Activated T-cell treated with anti-CD3 and anti-CD28 coated beads, Interleukin-2, amount 50 U/mL, for 72 hours (primary cell): ENCODE measurements at places on chromosomes 6 and 20. TPM values are rescaled to one million over a fixed set of nuclear protein-coding genes. Genes with fewer than 3 reads are reported as not detected.

GRCh38 chr6:15430931-15431405, 185.1 kb downstream of the JARID2 start:
- H3K36me3 ChIP-seq = peaks cover 1% of the 10 kb centered on the region
- DNase-seq = no peak
- peak overlapping the region; percentile 64 for H3K27ac ChIP-seq
- H3K4me3 ChIP-seq = no peak overlapping the region
- H3K27me3 ChIP-seq = no peaks in the 10 kb centered on the region

DNA sequence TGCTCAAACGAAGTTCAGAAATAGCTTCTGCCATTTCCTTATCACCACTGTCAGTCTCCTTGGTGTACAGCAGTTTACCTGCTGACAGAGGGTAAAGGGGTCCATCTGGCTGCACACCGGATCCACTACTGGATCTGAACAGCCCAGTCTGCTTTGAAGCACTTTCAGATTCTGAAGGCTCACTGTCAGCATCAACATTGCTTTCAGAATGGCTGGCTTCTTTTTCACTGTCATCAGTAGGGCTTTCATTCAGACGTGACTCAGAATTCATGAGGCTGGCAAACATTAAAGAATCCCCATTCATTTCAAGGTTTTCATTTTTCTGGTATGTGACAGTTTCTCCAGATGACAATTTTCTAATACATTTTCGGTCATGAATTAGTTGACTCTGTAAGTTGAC, 21.0 kb upstream of the PNISR start:
- peaks cover 34% of the 10 kb centered on the region for H3K36me3 ChIP-seq
- no peaks in the 10 kb centered on the region for H3K4me1 ChIP-seq
- no peaks in the 10 kb centered on the region for H3K27me3 ChIP-seq
- no peak overlapping the region for H3K4me3 ChIP-seq
- H3K27ac ChIP-seq = no peak overlapping the region
- DNase-seq = no peak

- no peaks in the 10 kb centered on the region for H3K27me3 ChIP-seq
- H3K36me3 ChIP-seq = peaks cover 8% of the 10 kb centered on the region
- no peak for DNase-seq
- peak overlapping the region; percentile 39 for H3K4me3 ChIP-seq
- H3K27ac ChIP-seq = peak overlapping the region; percentile 74
Observed at GRCh38 chr6:16765235-16765634, 4.0 kb upstream of the ATXN1 start.

DNA sequence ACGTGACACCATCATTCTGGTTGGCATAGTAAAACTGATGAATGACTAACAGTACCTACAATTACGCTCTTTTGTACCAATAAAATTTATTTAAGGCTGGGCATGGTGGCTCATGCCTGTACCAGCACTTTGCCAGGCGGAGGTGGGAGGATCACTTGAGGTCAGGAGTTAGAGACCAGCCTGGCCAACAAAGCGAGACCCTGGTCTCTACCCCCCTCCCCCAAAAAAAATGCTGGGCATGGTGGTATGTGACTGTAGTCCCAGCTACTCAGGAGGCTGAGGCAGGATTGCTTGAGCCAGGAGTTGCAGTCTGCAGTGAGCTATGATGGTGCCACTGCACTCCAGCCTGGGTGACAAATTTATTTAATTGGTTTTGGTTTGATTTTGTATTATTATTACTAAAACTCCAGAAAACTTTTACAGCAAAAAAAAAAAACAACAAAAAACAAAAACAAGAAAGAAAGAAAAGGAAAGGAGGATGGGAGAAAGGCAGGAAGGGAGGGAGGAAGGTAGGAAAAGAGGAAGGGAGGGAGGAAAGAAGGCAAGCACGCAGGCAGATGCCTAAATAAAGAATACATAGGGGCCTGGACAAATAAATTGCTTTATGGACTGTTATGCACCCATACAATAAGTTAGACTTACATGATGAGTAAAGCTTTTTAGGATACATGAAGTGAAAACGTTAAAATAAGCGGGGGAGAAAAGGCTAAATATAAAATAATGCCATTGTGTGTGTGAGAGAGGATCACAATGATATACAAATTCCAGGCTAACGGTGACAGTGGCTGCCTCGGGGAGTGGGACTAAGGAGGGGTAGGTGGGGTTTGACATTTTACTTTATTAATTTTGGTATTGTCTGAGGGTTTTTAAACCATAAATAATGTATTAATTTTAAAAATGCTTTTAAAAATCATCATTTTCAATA, 682 bp upstream of the ZSCAN9 start:
- H3K4me1 ChIP-seq = peaks cover 15% of the 10 kb centered on the region
- H3K27me3 ChIP-seq = peaks cover 59% of the 10 kb centered on the region

GRCh38 chr6:92139601-92140000, 1279.8 kb downstream of the EPHA7 start:
- H3K4me3 ChIP-seq = no peak overlapping the region
- no peaks in the 10 kb centered on the region for H3K27me3 ChIP-seq
- H3K36me3 ChIP-seq = no peaks in the 10 kb centered on the region
- no peaks in the 10 kb centered on the region for H3K4me1 ChIP-seq
- no peak for DNase-seq
- no peak overlapping the region for H3K27ac ChIP-seq

DNA sequence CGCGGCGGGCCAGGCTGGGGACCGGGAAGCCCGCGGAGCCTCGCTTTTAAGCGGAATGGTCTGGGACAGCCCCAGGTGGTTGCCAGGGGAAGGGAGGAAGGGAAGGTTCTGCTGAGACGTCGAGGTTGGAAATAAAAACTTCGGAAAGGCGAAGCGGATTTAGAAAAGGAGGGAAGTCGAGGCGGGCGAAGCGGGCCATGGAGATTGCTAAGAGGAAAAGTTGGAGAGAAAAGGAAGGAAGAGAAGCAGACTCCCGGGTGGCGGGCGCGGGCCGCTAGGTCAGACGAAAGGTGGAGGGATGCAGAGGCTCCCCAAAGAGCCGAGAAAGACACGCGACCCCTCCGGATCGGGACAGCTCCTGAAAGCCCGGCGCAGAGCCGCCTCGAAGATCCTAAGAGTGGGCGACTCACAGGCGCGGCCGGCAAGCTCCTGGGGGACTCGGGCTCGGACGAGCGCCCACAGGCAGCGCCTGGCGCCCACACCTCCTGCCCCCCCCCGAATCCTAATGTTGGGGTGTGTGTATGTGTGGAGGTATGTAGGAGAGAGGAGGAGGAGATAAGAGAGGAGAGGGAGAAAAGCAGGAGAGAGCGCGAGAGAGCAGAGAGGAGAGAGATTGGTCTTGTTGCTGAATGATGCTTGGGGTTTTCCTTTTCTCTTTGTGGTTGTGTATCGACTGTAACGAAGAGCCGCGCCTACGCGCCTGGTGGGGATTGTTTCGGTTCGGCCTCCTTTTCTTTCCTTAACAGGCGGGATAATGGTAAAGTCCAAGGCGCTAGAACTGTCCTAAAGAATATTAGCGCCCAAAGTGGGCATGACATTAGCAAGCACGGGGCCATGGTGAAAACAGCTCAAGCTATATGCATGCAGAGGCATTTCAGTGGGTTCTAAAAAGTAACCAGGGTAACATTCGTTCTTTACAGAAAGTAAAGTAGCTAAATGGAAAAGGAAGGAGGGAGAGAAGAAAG, 1.5 kb downstream of the TFAP2B start:
- peak overlapping the region; percentile 72 for H3K4me3 ChIP-seq
- H3K27ac ChIP-seq = no peak overlapping the region
- peaks cover 6% of the 10 kb centered on the region for H3K36me3 ChIP-seq
- H3K4me1 ChIP-seq = peaks cover 12% of the 10 kb centered on the region
- no peak for DNase-seq

DNA sequence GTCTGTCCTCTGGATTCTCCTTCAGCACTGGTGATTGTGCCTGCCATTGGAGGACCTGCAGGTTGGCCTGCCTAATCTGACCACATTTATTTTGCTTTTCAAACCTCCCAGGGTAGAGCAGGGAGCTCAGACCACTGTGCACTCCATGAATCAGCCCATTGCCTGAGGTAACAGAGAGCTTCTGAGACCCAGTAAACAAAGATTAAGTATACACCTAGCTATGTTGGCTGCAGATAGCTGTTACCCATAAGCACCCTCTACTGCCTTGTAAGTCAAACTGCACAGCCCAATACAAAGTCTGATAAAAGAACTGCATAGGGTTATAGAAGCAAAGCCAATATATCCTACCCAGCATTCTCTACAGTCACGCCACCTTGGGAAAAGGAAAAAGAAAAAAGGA, 338.7 kb downstream of the HTR1B start:
- peaks cover 3% of the 10 kb centered on the region for H3K36me3 ChIP-seq
- DNase-seq = no peak
- no peak overlapping the region for H3K4me3 ChIP-seq
- H3K27me3 ChIP-seq = no peaks in the 10 kb centered on the region
- H3K27ac ChIP-seq = no peak overlapping the region

Gene CLIC5
- total RNA-seq = 3.3 TPM

Gene PPP1R14C
- 1.8 TPM for total RNA-seq

Gene BPI
- not detected for total RNA-seq

Gene LEMD2
- total RNA-seq = 93.8 TPM
